ENCODE measurements at places on chromosomes 7 and 10. TPM values are rescaled to one million over a fixed set of nuclear protein-coding genes. Genes with fewer than 3 reads are reported as not detected.

- no peak for DNase-seq
Observed at GRCh38 chr7:25149836-25150235, 24.8 kb upstream of the CYCS start.

Gene ITPRID1
- total RNA-seq: not detected

DNA sequence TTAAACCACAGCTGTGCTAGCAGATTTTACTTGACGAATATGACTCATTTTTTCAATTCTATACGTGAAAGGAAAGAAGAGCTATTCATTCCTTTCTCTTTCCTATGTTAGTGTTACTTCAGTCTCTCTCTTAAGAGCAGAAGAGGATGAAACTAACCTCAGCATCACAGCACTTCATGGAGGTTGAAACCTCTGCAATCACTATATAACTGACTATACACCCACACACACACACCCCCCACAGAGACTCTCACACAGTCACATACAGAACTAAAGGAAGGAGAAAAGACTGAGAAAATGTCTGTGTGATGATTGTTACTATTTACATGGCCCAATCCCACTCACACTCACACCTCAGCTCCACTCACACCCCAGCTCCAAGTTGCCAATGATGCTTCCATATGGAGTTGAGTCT is 104.2 kb downstream of the KIF20B start:
- no peak for DNase-seq

- DNase-seq: no peak
Observed at GRCh38 chr10:30467651-30468338, 33.8 kb downstream of the MAP3K8 start.

- no peak for DNase-seq
Observed at GRCh38 chr10:66639371-66639770, 286.5 kb upstream of the LRRTM3 start.

Gene PLAC9
- not detected for total RNA-seq

DNA sequence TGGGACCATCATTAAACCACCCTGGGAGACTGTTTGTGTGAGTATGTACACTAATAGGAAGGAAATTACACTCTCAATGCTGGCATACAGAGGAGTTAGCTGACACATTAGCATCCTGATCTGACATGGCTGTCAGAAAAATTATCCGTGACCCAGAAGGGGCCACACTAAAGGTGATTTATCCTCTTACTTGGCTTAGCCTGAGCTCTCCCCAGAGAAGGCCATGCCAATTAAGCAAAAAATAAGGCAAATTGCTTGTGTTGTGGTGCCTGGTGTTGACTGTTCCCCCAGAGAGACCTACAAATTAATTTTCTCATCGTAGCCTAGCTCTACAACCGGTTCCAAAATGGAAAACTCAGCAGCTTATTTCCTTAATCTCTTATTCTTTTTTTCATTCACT is 992.3 kb downstream of the KCNMA1 start:
- no peak for DNase-seq

Gene CAV2
- total RNA-seq: 94.8 TPM

GRCh38 chr7:99232082-99232770 is 24.3 kb upstream of the KPNA7 start:
- DNase-seq: no peak

DNA sequence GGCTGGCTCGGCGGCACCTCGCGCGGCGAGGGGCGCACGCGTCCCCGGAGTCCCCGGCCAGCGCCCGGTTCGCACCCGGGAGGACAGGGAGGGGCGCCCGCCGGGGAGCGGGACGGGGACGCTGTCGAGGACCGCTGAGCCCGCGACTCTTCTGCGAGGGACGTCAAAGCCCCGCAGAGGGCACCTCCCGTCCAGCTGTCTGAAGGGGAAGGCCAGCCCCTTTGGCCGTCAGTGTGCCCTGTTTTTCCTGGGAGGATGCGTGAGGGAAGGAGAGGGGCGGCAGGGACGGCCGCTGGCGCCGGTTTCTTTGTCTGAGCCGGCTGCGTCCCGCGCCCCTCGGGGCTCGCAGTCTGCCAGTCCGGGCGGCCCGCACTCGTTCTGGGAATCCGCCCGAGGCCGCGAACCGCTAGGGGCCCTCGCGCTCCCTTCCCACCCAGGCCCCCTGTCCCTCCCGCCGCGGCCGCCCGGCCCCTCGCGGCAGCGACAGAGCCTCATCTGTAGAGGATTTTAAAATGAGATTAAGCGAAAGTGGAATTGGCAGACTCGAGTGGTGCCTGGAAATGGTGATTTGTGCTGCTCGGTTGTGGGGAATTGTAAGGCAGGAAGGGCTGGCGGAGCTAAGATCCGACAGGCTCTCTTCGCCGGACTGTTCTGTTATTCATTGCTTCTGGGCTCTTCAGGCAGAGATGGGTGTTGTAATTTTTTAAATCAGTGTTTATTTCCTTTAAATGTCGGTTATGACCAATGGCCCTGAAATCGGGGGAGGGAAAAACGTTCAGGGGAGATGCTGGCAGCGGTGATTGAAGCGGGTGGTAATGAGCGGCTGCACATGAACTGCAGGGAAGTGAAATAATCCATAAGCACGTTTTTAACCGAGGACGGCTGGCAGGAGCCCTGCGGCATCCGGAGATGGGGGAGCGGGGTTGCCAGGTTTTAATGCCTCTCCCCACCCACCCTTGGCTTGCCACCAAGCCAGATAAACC is 618 bp upstream of the RELN start:
- DNase-seq: peak; percentile 11

GRCh38 chr10:1977461-1977860 is 240.1 kb upstream of the ADARB2 start:
- DNase-seq: no peak

Gene TMEM236
- not detected for total RNA-seq

Gene HECW1
- 2.5 TPM for total RNA-seq

- no peak for DNase-seq
Observed at GRCh38 chr7:33562996-33563395, 342.3 kb upstream of the BMPER start.

Gene PBLD
- total RNA-seq: 2.0 TPM

DNA sequence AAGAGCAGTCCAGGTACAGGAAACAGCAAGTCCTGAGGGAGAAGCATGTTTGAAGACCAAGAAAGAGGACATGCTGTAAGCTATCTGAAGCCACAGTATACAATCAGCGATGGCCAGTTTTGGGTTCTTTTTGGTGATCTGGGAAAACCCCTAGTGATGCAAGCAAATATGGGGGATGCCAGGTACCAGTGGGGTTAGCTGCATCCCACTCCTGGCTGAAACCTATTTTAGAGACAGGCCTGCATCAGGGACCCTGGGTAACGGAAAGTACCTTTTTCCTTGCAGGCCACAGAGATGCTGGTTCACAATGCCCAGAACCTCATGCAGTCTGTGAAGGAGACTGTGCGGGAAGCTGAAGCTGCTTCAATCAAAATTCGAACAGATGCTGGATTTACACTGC is 32.9 kb downstream of the AP3M1 start:
- DNase-seq: no peak

Gene OPN4
- total RNA-seq: not detected

DNA sequence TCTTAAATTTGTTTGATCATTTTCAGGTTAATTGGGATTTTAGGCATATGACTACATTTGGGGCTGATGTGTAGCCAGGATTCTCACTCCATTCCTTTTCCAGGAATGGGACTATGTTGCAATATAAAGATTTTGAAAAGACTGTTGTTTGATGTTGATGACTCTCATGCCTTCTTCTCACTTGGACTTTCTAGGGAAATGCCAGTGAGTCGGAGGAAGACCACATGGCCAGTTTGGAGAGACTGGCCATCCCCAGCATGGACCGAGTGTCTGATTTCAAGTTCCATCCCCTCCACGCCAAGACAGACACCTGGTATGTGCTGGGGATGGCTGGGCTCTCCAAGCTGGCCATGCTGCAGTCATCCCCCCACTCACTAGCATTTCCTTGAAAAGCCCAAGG is 5.5 kb downstream of the IGFBP3 start:
- DNase-seq: peak; percentile 30

DNA sequence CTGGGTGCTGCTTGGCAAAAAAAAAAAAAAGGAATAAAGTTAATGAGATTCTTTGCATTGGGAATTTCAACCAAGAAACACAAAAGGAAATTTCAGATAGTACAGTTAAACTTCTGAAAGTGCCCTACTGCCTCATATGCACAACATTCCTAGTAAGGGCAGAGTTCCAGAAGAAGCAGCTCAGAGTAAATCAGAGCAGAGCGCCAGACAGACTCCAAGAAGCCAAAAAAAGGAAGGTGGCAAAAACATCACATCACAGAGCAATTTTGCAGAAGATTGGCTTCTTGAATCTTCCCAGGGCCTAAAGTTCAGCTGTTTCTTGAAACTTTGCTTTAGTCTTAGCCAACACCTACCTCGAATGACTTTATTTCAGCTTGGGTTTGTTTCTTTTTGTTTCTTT is 544.1 kb downstream of the XPNPEP1 start:
- no peak for DNase-seq

- no peak for DNase-seq
Observed at GRCh38 chr10:15141136-15142054, 27.1 kb downstream of the NMT2 start.

DNA sequence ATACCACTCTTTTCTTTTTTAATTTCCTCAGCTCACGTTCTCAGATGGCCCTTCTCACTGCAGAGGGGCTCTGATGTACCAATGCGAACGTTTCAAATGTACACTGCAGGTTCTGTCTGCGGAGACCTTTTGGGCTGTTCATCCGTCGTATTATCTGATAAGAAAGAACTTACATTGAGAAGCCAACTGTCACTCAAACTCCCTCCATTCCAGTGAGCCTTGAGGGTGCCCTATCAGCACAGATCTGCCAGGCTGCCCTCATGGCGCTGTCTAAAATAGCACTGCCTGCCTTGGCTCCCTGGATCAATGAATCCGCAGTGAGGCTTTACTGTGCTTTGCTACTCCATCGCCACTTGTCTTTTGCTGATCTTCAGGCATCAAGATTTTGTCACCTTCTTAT is 61.8 kb downstream of the ARL5B start:
- DNase-seq: no peak

DNA sequence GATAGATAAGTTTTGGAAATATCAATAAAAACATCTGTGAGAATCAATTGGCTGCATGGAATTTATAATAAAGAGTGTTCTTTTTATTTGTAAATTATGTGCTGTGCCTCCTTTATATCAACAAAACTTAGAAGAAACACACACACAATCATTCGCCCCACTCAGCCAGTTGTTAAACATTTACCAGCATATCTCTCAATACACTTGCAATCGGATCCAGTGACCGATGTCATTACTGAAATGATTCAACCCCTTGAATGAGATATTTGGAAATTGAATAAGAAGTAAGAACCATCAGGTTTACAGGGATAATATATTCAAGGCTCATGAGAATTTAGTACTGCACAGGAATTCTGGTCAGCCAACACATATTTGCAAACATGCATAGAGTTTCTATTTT is 35.6 kb downstream of the TAF3 start:
- DNase-seq: no peak

Gene KLF14
- 0.20 TPM for total RNA-seq

- no peak for DNase-seq
Observed at GRCh38 chr7:15352421-15353206, 209.2 kb downstream of the AGMO start.

DNA sequence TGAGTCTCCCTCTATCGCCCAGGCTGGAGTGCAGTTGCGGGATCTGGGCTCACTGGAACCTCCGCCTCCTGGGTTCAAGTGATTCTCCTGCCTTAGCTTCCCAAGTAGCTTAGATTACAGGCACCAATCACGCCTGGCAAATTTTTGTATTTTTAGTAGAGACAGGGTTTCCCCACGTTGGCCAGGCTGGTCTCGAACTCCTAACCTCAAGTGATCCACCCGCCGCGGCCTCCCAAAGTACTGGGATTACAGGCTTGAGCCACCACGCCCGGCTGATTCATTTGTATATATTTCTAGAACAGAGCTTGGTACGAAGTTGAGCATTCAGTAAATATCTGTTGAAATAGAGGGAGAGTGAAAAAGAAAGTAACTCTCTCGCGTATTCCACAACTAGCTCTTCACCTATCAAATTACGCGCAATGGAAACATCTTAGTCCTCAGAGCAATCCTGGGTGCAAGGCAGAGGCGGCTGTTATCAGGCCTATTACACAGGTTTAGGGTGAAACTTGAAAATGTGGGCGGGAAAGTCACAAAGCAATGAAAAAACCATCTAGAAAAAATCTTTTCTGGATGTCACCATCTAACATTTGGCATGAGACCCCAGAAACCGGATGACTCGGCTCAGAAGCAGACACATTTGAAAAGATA is 707 bp upstream of the GHITM start:
- no peak for DNase-seq

GRCh38 chr10:133616371-133617130 is 10.0 kb downstream of the FRG2B start:
- no peak for DNase-seq

- DNase-seq: no peak
Observed at GRCh38 chr7:75712517-75713361, 26.0 kb downstream of the HIP1 start.

DNA sequence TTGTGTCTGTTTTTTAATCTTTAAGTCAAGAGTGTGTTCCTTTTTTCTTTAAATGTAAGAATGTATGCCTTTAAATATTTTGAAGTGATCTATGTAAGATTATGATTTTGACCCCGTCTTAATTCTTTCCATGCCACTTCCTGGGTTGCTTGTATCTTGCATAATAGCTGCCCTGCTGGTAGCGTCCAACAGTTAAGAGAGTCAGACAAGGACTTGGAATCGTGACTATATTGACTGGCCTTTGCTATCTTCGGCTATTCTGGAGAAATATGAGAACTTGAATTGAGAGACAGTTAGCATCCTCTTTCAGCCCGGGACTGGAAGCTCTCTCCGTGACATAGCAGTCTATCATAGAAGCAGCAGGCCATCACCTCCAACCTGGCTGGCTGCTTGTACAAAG is 13.0 kb downstream of the NRP1 start:
- DNase-seq: no peak

DNA sequence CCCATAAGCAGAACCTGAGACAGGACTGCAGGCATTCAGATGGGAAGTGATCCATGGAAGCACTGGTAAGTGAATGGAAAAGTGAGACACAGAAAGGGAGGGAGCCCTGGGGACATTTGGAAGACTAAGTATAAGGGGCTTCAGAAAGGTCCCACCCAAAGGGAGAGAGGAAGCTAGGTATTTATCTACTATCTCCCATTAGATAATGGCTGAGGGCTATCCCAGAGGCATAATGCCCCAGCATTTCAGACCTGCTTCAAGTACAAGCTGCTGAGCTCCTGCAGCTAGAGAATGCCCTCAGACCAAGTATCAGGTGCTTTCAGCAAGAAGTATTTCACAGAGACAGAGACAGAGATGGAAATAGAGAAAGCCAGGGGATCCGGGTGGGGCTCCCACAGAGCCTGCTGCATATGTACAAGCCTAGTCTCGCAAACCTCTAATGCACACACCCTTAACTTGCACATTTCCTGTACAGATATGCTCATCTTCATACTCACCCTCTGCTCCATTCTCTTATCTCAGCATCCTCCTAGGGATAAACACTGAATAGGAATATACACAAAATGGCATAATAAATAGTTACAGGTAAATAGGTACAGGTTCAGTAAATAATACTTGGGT is 20.2 kb downstream of the KDM7A start:
- DNase-seq: no peak

- DNase-seq: no peak
Observed at GRCh38 chr7:34015651-34016050, 110.3 kb downstream of the BMPER start.

- DNase-seq: peak; percentile 65
Observed at GRCh38 chr10:62093863-62094291, 174.8 kb downstream of the RTKN2 start.
